NCI-H2171 (cell line): ENCODE measurements at places on chromosomes 4 and X.
A peak's percentile ranks its signal among the peaks of the same experiment; 100 is the strongest.

GRCh38 chrX:71640002-71640401 is 21.7 kb upstream of the CXCR3 start:
- no peak for DNase-seq

GRCh38 chrX:82591421-82591820 is 916.7 kb upstream of the POU3F4 start:
- no peak for DNase-seq

DNA sequence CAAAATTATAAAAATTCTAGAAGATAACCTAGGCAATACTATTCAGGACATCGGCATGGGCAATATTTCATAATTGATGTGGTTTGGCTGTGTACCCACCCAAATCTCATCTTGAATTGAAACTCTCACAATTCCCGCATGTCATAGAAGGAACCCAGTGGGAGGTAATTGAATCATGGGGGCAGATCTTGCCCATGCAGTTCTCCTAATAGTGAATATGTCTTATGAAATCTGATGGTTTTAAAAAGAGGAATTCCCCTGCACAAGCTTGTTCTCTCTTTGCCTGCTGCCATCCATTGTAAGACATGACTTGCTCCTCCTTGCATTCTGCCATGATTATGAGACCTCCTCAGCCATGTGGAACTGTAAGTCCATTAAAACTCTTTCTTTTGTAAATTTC is 77.7 kb downstream of the DDX60 start:
- DNase-seq: no peak

DNA sequence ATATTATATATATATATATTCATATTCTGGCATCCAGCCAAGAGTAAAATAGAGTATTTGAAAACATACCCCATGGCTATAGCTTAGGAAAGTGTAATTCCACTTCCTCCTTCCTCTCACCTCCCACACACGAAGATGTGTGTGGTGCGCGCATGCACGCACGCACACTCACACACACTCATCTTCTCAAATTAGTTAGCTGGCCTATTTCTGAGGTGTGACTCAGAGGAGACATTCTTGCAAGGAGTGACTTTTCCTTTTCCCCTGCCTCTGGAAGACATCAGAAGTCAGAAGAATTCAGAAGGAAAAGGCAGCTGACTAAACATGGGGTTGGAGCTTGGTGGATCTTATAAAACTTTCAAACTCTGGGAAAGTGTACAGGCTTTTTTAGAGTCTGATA is 8.8 kb downstream of the ENPEP start:
- no peak for DNase-seq

GRCh38 chr4:101806914-101807313 is 16.4 kb downstream of the BANK1 start:
- peak; percentile 23 for DNase-seq

DNA sequence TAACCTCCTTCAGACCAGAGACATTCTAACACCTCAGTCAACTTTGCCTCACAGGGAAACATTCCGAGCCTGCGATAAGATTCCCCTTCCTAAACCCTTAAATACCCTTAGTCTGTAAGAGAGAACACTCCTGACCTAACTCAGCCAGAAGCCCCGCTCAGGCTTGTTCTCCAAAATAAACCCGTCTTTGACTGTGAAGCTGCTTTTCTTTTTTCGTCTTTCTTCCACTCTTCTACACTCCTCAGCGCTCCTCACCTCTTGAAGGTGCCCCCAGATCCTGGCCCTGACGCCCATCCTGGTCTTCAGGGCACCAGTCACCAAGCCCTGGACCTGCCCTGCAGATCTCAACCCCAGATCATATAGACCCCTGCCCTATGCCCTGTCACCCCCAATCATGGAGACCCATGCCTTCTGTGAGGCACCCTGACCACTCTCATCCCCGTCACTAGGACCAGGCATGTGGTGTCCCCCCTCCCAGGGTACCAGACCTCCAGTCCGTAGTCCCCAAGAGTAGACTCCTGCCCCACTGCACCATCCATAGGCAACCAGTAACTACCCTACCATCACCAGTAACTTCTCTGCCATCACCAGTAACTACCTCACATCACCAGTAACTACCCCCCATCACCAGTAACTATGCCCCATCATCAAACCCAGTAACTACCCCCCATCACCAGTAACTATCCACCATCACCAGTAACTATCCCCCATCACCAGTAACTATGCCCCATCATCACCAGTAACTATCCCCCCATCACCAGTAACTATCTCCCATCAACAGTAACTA is 3.5 kb downstream of the ASMTL start:
- no peak for DNase-seq

DNA sequence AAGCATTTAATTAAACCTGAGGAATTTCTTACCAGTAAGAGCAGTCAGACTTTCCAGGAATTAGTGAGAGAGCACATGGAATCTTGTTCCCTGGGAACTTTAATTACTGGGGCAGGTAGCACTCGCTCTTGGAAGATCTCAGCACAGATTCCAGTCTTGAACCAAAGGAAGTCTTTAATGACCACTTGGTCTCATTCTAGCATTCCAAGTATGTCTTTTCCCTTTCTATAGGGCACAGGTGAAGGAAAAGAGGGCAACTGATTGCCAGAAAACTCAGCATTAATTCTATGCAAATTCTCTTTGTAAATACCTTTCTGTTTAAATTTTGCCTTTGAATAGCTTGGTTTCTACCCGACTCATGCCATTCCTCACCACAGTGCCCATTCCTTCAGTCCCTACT is 236.6 kb downstream of the LDB2 start:
- no peak for DNase-seq

DNA sequence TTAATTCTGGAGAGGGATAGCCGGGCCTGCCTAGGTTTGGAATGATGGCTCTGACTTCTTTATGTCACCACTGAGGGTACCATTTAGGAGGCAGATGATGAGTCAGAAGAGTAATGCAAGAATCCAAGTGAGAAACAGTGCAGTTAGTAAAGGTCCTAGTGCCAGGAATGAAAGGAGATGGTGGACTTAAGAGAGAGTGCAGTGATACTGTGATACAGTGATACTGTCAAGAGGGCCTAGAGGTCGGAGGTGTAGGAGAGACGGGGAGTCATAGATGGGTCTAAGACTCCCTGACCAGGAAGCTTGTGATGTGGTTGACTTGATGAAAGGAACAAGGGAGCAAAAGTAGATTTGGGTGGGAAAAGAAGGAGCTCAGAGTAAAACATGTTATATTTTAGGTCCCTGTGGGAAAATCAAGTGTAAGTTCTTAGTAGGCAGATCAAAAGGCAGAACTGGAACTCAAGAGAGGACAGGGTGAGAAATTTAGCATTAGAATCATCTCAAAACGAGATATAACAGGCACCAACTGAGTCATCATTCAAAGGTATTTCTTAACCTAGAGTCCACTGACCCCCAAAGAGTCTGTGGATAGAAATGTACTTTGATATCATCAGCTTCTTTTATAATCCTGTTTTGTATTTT is 85.0 kb downstream of the NFKB1 start:
- DNase-seq: no peak

- no peak for DNase-seq
Observed at GRCh38 chrX:51281758-51282318, 50.8 kb upstream of the NUDT10 start.

DNA sequence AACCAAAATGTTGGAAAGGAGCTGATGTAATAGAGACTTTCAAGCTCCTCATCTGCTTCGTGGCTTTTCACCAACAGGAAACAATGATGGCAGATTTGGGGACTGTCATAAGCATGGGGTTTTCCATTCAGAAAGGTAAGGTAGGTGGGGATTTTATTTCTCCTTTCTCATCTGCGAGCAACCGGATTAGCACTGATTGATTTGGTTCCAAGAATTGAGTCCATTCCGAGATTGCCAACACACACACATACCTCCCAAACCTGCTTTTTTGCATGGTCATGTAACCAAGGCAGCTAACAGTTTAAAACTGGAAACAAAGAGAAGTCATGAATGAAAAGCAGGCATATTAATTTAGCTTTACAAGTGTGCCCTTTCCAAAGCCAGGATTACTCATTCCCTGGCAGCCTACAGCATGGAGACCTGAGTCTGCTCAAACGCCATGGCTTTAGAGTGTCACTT is 63.0 kb upstream of the LNX1 start:
- DNase-seq: no peak

GRCh38 chrX:46704767-46705386 is 54.0 kb downstream of the SLC9A7 start:
- DNase-seq: no peak

GRCh38 chr4:126051689-126052424 is 737.1 kb downstream of the FAT4 start:
- DNase-seq: no peak

DNA sequence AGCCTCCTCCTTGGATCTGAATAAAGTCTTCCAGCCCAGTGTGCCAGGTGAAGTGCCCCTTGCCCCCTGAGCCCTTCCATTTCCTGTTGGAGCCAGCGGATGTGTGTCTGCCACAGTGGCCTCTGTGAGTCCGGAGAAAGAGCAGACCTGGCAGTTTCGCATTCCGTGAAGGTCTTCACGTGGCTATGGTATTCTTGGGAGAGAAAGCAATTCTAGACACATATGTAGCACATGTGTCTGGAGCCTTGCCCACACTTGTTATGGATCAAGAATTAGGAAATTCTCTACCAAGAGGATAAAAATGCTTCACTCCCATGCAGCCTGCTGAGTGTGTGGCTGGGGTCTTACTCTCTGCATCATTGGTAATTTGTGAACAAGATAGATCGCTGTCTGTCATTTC is 130.9 kb downstream of the REPS2 start:
- DNase-seq: no peak

- no peak for DNase-seq
Observed at GRCh38 chr4:90415116-90415515, 287.9 kb downstream of the CCSER1 start.

GRCh38 chrX:133475521-133475920 is 60.2 kb upstream of the GPC4 start:
- DNase-seq: no peak

- DNase-seq: peak; percentile 44
Observed at GRCh38 chrX:103376979-103377324, 614 bp downstream of the BEX3 start.

- DNase-seq: no peak
Observed at GRCh38 chr4:164192844-164193243, 561.1 kb upstream of the SMIM31 start.

- DNase-seq: no peak
Observed at GRCh38 chrX:41043674-41044345, 41.4 kb upstream of the USP9X start.

DNA sequence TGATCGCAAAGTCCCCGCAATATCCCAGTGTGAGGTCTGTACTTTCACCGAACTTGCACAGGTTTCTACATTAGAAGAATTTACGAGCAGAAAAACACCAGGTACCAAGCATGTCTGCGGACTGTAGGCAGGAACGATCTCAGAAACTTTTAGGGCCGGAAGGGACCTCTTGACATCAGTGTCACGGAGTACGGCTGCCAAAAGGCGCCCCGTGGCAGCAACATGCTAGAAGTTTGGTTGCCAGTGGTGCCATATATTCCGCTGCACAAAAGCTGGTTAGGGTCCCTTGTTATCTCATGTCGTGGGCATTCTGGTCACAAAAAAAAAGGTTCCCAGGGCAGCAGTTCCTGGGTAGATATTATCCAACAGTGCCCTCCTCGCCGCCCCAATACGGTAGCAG is 61.0 kb upstream of the DCAF8L1 start:
- DNase-seq: no peak

- no peak for DNase-seq
Observed at GRCh38 chr4:103400405-103400804, 202.3 kb upstream of the CENPE start.

DNA sequence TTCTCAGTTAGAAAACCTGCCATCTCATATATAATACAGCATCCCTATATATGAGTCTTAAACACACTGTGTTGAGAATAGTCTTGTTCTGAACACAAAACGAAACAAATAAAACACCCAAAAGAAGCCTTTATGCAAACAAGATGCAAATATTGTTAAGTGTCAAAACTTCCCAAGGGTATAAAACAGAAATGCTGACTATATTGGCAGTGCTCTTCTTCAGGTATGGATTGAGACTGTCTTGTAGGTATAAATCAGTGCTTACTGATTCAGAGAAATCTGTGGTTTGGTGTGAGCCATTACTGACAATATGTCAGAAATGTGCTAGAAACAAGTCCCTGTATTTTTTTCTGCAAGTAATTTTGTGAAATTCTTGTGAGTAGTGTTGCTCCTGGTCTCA is 82.8 kb upstream of the CTSO start:
- DNase-seq: no peak

DNA sequence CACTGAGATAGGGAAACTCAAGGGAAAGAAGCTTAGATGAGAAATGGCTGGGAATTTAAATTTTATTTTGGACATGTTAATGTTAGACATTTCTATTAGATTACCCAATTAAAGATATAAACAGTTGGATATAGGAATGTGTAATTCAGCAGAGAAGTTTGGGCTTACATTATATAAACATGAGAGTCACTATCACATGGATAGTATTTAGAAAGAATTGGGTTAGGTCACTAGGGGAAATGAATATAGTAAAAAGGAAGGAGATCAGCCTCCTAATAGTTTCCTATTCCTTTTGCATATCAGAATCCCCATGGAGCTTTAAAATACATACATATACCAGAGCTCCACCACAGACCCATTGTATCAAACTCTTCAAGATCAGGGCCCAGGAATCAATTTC is 19.6 kb upstream of the CXCL5 start:
- no peak for DNase-seq

DNA sequence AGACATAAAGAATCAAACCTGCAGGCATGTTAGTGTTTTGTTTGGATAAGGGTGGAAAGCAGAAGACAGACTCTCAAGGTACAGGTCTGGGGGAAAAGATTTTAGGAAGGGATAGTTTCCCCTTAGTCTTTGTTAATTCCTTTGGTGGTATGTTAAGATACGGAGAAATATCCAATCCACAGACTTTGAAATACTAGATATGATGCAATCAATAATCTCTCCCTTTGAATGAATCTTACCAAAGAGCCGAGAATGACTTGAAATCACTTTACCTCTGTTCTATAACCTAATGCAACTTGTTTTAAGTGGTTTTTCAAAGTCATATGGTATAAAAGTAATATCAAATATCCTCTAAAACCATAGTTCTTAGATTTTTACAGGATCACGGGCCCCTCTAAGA is 5.3 kb upstream of the BDH2 start:
- DNase-seq: no peak

- DNase-seq: no peak
Observed at GRCh38 chr4:153453402-153453801, 12.8 kb upstream of the TMEM131L start.

- no peak for DNase-seq
Observed at GRCh38 chr4:128155874-128156456, 94.9 kb downstream of the LARP1B start.

DNA sequence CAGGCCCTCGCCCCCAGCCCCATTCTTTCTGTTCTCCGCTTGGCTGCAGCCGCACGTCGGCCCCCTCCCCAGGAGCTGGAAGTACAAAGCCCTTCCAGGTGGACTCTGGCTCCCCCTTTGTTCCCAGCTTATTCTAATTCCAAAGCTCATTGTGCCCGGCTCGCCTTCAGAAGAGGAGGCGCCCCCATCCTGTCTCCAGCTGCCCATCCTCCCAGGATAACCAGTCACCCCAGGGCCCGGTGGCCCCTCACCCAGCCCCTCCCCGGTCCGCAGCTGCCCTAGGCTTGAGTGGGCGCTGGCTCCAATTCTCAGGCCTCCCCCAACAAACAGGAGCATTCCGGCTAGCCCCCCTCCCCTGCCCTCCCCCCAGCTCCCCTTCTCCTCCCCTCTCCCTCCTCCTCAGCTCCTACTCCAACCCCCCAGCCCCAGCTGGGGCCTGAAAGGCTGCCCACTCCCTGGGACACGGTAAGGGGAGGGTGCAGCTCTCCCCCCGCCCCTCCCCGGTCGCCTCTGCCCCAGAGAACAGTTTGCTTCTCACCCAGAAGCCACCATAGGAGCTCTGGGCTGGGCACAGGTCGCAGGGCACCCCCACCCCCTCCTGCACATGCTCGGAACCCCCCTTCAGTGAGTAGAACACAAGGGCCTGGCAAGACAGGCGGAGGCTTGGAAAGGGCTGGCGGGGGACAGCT is 3.1 kb upstream of the SLC6A8 start:
- DNase-seq: no peak
